LHCN-M2 (cell line): ENCODE measurements at places on chromosomes 5 and 9. TPM values are rescaled to one million over a fixed set of nuclear protein-coding genes. Genes with fewer than 3 reads are reported as not detected.
A peak's percentile ranks its signal among the peaks of the same experiment; 100 is the strongest.

ANKRA2 gene
- total RNA-seq: 15.5 and 16.4 TPM in 2 replicates

AGXT2 gene
- not detected in 2 replicates for total RNA-seq

DIRAS2 gene
- 0.13 TPM in 1 of 2 replicates, not detected in the other for total RNA-seq

DPM2 gene
- 29.0 and 29.5 TPM in 2 replicates for total RNA-seq

LRRC70 gene
- total RNA-seq: 0.17 and 0.83 TPM in 2 replicates

PSMB7 gene
- 240 and 317 TPM in 2 replicates for total RNA-seq

NAIP gene
- total RNA-seq: 0.80 and 1.2 TPM in 2 replicates

LECT2 gene
- total RNA-seq: not detected in 2 replicates

ADAMTSL2 gene
- total RNA-seq: 0.32 TPM in 1 of 2 replicates, not detected in the other

TLR4 gene
- 11.0 and 15.2 TPM in 2 replicates for total RNA-seq

ADRA1B gene
- 0.71 and 1.1 TPM in 2 replicates for total RNA-seq

SETD9 gene
- total RNA-seq: 19.6 and 23.3 TPM in 2 replicates

IFNB1 gene
- not detected in 2 replicates for total RNA-seq

NANS gene
- total RNA-seq: 68.0 and 73.1 TPM in 2 replicates

SLC27A6 gene
- total RNA-seq: not detected in 2 replicates

NMUR2 gene
- total RNA-seq: not detected in 2 replicates

RASEF gene
- not detected in 2 replicates for total RNA-seq

SPINK4 gene
- not detected in 2 replicates for total RNA-seq

TMEM174 gene
- not detected in 2 replicates for total RNA-seq

PDE6A gene
- 0.58 and 1.1 TPM in 2 replicates for total RNA-seq

DNA sequence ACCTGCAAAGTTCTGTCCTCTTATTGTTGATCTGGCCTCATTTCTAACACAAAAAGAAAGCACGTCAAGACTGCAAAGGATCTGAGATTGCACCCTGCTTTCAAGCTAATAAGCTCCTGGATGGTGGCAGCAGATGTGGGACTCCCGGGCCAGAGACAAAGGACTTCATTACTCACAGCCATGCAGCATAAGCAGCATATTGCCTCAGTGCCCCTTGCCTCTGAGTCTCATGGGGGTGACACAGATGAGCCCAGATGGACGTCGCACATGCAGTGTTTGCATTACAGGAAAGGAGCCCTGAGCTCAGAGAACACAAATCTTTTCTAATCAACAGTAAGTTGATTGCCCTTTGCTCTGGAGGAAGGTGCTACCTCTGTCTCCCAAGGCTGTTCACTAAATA lies 105.0 kb downstream of the SLC28A3 start:
- no peak for DNase-seq

- DNase-seq: peak; percentile 69
Measured at GRCh38 chr5:174532455-174533453, 191.6 kb upstream of the MSX2 start.

GRCh38 chr5:79840084-79840990 lies 150.7 kb downstream of the CMYA5 start:
- DNase-seq: no peak

- no peak for DNase-seq
Measured at GRCh38 chr5:156802501-156802900, 47.6 kb upstream of the PPP1R2B start.

DNA sequence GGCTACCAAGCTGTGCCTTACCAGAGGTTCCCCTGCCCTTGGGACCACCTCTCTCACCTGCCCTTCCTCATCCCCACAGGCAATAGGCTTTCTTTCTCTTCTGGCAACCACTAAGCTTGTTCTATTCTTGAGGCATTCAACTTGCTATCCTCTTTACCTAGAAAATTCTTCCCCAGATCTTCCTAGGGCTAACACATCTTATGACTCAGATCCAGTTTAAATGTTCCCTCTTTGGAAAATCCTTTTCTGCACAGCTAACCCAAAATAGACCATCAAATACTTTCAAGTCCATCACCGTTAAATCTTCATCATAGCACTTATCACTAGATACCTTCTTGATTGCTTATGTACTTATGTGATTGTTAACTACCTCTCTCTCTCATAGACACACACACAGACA lies 93.7 kb downstream of the ENC1 start:
- DNase-seq: peak; percentile 52

DNA sequence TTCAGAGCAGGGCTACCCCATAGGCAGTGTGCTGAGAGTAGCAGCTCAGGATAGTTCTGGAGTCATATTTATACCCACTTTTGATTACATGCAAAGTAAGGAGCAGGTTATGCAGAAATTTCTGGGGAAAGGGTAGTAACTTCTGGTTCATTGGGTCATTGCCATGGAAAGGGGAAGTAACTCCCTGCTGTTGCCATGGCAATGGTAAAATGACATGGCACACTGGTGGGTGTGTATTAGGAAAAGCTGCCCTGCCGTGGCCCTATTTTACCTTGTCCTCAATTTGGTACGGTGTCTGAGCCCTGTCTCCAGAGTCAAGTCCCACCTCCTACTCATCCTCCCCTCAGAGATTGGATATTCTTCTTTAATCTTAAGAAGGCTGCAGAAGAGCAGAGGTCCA lies 526.7 kb upstream of the TYRP1 start:
- DNase-seq: no peak

- DNase-seq: no peak
Measured at GRCh38 chr9:6692433-6692832, 46.9 kb upstream of the GLDC start.

DNA sequence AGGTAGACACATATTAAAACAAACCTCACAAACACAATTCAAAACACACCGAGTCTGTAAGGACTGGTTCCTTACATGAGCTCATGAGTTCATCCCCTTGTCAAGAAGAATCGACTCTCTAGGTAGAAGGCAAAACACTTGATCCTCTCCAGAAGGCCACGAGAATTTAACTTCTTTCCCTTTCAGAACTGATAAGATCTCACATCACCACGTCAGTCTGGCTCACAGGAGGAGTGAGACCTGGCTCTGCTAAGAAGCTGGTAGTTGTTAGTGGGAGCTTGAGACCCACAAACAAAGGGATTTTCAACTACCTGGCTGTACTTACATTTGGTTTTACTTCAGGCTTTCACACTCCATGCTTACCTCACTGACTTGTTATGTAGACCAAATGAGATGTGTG lies 459.2 kb downstream of the ARHGEF28 start:
- no peak for DNase-seq

- DNase-seq: no peak
Measured at GRCh38 chr9:26667882-26668281, 224.7 kb downstream of the CAAP1 start.

DNA sequence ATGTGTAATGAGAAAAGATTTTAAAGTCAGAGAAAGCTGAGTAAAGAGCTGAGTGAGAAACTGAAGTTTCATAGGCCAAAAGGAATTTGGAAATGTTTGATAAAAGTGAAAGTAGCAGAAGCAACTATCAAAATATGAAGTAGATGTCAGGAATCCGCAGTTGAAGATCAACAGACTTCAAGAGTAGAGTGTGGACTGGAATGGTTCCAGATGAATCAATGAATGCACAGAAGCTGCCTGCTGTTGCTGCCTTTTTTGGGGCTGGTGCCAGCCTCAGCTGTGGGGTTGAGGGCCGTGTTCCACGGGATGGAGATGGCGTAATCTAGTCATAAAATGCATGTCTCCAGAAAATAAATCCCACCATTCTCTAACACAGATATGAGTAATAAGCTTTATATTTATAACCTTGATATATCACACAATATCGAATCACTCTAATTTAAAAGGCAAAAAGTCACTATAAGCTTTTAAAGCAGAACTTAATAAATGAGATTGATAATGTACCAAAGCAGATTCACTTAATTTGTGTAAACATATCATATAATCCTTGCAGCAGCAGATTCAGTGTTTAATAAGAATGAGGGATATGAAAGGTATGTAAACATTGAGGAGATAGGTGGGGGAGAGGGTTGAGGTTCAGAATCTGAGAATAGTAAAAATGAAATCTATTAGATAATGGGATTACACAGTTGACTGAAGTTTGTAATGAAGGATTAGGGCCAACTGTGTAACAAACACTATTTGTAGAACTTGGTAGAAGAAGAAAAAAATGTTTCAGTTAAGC lies 652.3 kb upstream of the FTMT start:
- DNase-seq: peak; percentile 7

GRCh38 chr9:89494199-89494598 lies 3.7 kb downstream of the SEMA4D start:
- no peak for DNase-seq

- DNase-seq: no peak
Measured at GRCh38 chr5:33229216-33229615, 211.5 kb upstream of the TARS1 start.

- no peak for DNase-seq
Measured at GRCh38 chr5:16306812-16307211, 127.2 kb upstream of the MARCHF11 start.

DNA sequence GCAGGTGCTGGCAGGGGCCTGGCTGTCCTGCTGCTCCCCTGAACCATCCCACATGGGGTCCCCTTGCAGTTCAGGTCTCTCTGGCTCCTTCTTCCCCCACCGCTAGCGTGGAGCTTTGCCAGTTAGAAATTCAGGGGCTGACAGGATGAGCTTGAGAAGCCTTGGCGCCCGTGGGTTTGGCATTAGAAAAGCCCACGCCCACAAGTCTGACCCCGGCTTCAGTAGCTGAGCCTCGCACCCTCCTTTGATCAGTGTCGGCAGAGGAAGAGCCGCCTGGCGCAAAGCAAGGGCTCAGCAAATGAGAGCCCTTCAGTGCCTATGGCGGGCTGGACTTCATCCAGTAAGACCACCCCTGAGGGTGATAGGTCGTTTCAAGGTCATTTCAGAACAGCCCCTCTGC lies 30.1 kb upstream of the NCS1 start:
- no peak for DNase-seq

- DNase-seq: peak; percentile 68
Measured at GRCh38 chr5:159605585-159605984, 275.3 kb upstream of the IL12B start.

GRCh38 chr9:92132501-92132900 lies 17.3 kb upstream of the SPTLC1 start:
- no peak for DNase-seq

DNA sequence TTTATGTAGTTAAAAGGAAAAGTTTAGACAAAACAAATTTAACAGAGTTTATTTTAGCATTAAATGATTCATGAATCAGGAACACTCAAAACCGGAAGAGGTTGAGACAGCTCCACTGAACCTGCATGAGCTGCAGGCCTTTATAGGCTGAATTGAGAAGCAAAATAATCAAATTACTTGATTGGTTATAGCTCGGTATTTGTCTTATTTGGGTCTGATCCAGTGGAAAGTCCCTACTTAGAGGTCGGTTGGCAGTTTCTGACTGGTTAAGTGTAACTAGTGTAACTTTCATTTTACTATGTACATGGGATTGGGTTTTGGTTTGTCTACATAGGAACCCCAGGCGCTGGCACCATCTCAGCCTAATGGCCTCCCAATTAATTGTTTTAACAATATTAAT lies 74.1 kb upstream of the PIK3R1 start:
- DNase-seq: peak; percentile 22

GRCh38 chr5:135565725-135566421 lies 12.9 kb downstream of the CXCL14 start:
- DNase-seq: peak; percentile 27

GRCh38 chr5:20335978-20336377 lies 348.0 kb upstream of the CDH18 start:
- DNase-seq: no peak

DNA sequence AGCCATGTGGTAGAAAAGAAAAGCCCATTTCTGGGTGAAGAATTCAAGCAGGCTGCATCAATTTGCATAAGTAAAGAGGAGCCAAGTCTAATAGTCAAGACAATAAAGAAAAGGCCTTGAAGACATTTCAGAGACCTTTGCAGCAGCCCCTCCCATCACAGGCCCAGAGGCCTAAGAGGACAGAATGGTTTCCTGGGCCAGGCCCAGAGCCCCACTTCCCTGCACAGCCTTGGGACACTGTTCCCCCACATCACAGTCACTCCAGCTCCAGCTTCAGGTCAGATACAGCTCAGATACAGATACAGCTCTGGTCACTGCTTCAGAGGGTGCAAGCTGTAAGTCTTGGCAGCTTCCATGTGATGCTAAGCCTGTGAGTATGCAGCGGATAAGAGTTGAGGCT lies 29.1 kb downstream of the PLGRKT start:
- DNase-seq: no peak

DNA sequence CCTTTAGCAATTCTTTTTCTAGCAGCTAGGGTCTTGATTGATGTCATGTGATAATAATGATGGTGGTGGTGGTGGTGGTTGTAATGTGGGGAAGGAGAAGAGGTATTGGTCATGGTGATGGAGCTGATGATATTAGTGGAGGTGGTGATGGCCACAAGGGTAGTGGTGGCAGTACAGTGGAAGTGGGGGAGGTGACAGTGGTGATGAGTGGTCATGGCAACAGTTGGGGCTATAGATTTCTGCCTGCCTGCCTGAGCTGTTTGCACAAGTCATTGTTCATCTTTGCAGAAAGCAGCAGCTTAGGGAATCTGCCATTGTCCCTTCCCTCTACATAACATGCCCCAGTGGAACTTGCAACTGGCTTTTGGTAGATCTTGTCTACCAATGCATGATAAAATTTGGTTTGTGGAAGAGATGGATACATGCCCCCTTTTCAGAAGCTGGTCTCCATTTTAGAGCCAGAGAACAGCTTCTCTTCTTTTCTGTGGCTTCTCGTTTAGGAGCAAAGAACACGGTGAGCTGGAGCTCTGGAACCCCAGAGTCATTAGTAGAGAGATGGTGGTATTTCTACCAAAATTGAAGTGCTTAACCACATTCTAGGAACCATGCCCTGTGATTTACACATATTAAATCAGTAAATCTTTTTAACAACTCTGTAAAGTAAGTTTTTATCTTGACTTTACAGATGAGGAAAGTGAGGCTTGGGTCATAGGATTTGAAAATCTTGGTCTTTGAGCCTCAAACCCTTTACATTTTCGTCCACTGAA lies 100.3 kb downstream of the AOPEP start:
- DNase-seq: no peak

DNA sequence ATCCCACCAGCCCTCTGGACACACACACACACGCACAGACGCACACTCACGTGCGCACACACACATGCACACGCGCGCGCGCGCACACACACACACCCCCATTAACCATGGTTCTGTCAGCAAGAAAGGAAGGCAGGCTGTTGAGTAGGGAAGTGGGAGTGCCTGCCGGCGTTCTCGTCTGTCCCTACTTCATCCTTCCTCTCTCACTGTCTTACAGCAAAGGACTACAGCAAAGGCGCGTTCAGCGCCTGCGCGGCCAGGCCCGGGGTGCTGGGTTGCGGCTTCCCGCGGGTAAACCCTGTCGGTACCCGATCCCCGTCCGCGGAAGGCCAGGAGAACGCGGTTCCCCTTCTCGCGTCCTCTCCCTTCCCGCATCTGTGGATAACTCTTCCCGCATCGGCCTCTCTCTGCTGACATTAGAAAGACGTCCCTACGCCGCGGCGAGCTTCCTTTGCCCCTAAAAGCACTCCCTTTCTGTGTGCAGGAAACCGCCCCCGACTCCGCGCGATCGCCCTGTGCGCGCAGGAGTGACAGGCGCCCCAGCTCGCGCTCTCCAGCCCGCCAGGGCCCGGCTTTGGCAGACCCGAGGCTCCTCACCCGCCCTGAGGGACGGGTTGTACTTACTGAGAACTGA lies 219.2 kb downstream of the AGTPBP1 start:
- DNase-seq: no peak

- DNase-seq: no peak
Measured at GRCh38 chr9:129343424-129344375, 165.6 kb upstream of the IER5L start.

GRCh38 chr5:26009742-26010141 lies 1028.6 kb downstream of the CDH9 start:
- DNase-seq: no peak
